CD4-positive, alpha-beta T cell treated with Interleukin-6 for 4 hours (primary cell): ENCODE measurements at places on chromosomes 6 and 20.

- no peak for DNase-seq
Observed at GRCh38 chr6:167268683-167269280, 22.3 kb upstream of the UNC93A start.

DNA sequence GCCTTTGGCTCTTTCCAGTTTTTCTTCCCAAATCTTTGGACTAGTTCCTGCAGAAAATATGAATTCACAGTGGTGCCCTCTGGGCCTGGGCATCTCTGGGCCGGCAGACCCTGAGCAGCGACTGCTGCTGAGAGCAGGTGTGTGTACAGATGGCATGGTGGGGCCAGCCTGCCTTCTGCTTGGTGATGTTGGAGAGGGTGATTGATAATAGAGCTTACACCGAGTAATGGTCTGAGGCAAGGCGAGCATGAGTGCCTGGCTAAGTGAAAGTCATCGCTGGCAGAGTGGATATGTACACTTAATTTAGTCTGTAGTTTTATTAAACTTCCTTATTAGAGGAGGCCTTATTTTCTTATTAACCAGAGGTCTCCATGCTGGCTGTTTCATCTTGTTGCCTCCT lies 156.9 kb downstream of the CDKAL1 start:
- DNase-seq, result no peak

DNA sequence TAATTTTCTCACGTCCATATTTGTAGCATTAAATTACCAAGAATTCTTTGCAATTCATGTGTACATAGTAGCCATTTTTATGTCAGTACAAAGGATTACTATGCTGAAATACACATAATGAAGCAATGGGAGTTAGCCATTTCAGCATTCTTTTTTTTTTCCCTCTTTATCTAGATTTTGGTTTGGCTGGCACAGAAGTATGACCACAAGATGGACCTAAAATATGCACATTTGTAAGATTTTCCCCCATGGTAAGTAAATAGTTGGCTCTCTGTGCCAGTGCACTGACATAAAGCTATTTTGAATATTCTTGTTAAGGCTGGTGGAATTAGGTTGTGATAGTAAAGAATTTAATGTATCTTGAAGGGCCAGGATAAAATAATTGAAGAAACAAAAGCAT lies 486.1 kb upstream of the BTBD3 start:
- no peak for DNase-seq

GRCh38 chr6:8375916-8376315 lies 59.4 kb downstream of the SLC35B3 start:
- DNase-seq, result no peak

- DNase-seq, result no peak
Observed at GRCh38 chr6:160767647-160768019, 65.6 kb downstream of the PLG start.

GRCh38 chr6:41871691-41872090 lies 23.5 kb downstream of the USP49 start:
- no peak for DNase-seq

DNA sequence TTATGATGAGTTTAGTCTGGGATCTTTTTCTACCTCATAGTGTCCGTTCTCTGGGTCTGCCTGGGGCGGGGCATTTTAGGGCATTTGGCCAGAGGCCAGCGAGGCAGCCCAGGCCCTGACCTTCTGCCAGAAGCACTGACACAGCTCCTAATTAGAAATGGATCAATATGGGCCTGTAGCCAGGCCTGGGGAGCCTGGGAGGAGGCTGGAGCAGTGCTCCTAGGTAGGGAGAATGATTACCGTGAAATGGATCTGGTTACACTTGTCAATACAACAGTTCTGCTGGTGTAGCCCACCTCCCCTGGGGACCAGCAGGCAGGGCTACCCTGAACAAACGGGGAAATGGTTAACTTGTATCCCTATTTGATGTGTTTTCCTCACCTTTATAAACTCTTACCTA lies 23.0 kb downstream of the RALY start:
- no peak for DNase-seq

DNA sequence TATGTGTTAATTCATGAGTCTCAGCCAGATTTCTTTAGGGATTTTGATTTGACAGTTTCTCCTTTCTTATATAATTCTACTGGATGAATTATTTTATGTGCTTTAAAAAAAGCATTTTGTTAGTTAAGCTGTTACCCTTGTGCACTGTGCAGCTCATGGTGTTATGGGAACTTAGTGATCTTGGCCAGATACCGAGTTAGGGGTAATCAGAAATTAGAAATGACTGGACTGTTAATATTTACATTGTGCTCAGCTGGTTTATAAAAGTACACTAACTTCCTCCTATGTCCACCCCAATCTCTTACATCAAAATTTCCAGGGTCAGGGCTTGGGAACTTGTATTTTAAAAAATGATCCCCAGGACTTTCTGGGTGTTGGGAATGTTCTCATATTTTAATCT lies 260.0 kb downstream of the ZFAND3 start:
- no peak for DNase-seq
